ENCODE measurements at places on chromosomes 12 and 14.

DNA sequence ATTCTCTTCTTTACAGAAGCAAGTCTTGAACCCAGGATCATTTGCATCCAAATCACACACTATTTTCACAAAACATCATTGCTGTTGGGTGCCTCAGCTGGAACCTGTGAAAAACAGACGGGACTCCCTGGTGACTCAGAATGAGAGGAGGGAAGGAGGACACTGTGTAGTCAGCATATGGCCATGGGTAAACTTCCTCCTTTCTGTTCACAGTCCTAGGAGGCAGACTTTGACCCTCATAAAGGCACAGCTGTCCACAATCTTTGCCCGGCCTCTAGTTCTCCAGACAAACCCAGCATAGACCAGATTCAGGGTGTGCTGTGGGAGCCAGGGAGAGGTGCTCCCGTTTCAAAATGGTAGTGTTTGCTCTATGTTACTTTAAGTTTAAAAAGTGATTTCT lies 62.0 kb downstream of the DYRK2 start:
- DNase-seq, result no peak

- no peak for DNase-seq
These were observed 19.1 kb downstream of the SETD3 start for GRCh38 chr14:99461411-99462085.

GRCh38 chr14:33997611-33998010 lies 46.7 kb upstream of the EGLN3 start:
- no peak for DNase-seq

- no peak for DNase-seq
These were observed 178.7 kb upstream of the SOX5 start for GRCh38 chr12:24127919-24128721.

DNA sequence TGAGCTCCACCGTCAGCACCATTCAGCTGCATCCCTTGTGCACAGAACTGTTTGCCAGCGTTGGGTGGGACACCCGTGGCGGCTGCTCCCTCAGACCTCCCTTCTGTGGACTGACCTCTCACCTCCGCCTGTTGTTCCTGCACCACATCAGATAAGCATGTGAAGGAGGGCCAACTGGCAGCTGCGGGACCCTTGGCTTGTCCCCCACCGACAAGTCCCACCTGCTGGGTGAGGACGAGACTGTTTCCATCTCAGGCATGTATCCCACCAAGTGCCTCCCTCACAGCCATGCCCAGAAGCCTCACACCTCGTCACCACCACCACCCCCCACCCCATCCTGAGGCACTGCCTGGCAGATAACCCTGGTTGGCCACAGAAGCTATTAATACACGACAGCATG lies 18.6 kb upstream of the TEAD4 start:
- DNase-seq, result no peak

DNA sequence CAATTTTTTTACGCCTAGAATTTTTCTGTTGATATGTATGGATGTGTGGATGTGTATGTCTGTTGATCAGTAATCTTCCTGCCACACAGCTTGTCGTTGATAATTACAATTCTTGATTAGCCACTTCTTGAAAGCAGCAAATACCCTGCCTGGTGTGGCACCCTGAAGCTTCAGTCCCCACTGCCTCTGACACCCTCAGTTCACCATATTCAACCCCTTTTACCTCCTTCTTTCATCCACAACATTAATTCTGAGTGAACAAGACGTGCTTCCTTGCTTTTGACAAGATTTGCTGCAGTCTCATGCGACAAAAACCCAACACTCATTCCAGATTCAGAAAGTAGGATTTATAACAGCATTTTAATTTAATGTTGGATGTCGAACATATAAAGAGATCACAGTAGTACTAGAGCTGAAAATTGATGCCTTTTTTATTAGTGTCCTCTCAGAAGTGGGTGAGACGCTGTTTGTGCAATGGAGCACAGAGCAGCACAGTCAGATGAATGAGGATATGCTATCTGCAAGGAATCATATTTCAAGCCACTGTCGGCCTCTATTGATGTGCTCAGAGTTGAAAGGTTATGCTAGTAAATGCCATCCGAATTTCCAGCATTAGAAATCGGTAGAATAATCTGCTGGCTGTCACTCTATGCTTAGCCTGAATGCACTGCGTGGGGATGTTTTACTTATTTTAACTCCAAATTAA lies 383.7 kb downstream of the EGLN3 start:
- DNase-seq, result no peak

DNA sequence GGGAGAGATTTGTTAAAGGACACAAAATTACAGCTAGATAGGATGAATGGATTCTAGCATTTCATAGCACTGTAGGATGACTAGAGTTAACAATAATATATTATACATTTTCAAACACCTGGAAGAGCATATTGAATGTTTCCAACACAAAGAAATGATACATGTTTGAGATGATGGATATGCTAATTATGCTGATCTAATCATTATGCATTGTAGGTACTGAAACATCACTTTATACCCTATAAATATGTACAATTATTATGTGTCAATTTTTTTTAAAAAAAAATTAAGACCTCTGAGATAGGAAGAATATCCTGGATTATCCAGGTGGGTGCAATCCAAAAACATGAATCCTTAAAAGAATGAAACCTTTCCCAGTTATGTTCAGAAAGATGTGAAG lies 100.3 kb upstream of the CPNE8 start:
- no peak for DNase-seq

- no peak for DNase-seq
These were observed 195.8 kb downstream of the SLC25A21 start for GRCh38 chr14:36976571-36977023.

GRCh38 chr12:123031171-123031845 lies 50.8 kb downstream of the ARL6IP4 start:
- no peak for DNase-seq

DNA sequence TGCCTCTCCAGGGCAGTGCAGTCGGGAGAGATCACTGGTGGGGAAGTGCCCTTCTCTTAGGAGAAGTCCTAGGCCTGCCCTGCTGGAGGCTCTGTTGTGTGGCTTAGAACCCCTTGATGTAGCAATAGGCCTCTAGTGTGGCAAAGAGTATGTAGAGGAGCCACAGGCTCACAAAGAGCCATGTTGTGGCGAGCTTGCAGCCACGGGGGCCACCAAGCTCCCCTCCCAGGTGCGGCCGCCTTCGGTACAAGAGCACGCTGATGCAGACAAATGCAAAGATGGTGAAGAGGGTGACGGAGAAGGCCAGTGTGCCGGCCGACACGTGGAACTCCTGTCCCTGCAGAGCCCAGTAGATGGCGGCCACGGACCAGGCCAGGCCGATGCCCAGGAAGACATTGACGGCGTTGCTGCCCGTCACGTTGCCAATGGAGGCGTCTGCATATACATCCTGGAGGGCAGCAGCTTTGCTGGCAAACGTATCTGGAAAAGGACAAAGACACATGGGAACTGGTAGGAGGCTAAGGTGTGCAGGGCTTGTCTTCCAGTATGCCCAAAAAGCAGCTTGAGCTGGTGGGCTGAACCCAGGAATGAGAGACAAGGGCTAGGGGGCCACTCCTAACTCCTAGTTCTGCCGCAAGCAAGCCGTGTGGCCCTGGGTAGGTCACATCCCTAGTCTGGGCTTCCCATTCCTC lies 142.8 kb downstream of the SLC8A3 start:
- no peak for DNase-seq

DNA sequence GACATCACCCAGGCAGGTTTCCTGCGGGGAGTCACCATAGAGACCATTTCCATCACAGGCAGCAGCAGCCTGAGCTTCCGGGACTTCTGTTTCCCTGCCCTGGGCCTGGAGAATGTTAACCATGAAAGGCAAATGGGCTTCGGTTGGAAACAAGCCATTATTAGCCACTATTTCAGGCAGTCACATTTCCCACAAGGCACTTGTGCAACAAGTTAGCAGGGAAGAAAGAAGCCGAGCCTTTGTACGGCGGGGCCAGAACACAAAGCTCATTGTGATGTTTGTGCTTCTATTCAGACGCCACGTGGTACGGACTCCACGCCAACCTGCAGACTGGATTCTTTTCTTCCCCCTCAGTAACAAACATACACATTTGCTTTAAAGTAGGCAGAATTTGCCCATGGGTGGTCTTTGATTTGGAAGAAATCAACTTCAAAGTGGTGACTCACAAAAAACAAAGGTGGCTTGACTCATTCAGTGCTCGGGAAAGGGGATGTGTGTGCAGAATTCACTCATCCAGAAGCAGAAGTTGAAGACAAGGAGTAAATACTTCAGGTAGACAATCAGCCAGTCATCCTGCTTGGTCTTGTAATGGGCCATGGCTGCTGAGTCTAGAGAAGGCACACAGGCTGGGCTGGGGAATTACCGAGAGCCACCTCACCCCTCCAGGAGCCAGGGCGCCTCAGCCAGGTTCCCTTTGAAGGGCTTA lies 154.2 kb upstream of the PRMT8 start:
- DNase-seq, result no peak

DNA sequence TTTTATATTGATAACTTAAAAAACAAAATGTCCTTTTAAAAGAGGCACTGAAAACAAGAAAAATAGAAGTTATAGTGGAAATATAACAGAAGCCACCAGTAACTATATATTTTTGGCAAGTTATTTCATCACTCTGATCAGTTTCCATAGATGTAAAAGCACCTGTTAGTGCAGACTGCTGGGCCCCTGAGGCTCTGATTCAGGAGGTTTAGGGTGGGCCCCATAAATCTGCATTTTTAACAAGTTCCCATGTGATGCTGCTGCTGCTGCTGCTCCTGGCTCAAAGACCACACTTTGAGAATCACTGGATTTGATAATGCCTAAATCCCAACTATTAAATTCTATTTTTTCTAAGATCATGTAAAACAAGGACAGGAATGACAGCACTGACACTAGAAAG lies 251.1 kb downstream of the MED13L start:
- no peak for DNase-seq

GRCh38 chr12:121441555-121441954 lies 41.6 kb downstream of the RNF34 start:
- DNase-seq, result no peak

DNA sequence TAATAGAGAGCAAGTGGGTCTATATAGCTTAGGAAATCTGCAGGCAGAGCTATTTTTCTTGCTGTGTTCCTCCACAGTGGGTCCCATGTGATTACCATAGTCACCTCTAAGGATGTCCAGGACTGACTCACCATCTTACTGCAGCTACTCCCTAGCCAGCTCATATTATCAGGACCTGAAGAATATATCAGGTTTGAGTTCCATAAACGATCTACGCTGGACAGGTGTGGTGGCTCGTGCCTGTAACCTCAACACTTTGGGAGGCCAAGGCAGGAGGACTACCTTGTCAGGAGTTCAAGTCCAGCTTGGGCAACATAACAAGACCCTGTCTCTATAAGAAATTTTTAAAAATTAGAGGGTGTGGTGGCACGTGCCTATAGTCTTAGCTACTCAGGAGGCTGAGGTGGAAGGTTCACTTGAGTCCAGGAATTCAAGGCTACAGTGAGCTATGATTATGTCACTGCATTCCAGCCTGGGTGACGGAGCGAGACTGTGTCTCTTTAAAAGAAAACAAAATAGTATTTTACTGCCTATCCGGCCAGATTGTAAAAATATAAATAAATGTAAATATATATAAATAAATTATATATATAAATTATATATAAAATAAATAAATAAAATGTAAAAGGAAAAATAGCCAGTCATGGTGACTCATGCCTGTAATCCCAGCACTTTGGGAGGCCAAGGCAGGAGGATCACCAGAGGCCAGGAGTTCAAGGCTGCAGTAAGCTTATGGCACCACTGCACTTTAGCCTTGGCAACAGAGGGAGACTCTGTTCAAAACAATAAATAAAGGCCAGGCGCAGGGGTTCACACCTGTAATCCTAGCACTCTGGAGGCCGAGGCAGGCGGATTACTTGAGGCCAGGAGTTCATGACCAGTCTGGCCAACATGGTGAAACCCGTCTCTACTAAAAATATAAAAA lies 6.9 kb upstream of the SPRYD4 start:
- DNase-seq, result no peak

DNA sequence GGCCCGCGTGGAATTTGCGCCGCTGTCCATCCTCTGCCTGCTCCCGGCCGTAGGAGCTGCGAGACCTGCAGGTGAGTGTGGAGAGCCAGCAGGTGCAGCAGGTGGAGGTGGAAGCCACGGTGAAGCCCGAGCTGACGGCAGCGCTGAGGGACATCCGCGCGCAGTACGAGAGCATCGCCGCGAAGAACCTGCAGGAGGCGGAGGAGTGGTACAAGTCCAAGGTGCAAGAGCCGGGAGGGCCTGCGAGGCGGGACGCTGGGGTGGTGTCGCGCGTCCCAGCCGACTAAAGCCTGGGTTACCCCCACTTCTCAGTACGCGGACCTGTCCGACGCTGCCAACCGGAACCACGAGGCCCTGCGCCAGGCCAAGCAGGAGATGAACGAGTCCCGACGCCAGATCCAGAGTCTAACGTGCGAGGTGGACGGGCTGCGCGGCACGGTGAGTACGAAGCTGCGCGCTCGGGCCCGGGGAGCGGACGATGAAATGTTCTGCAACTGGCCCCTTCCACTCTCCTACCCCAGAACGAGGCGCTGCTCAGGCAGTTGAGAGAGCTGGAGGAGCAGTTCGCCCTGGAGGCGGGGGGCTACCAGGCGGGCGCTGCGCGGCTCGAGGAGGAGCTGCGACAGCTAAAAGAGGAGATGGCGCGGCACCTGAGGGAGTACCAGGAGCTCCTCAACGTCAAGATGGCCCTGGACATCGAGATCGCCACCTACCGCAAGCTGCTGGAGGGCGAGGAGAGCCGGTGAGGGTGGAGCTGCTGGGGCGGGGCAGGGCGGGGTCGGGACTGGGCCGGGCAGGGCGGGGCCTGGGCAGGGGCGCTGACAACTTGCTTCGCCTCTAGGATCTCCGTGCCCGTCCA lies 2.1 kb downstream of the PRPH start:
- no peak for DNase-seq

DNA sequence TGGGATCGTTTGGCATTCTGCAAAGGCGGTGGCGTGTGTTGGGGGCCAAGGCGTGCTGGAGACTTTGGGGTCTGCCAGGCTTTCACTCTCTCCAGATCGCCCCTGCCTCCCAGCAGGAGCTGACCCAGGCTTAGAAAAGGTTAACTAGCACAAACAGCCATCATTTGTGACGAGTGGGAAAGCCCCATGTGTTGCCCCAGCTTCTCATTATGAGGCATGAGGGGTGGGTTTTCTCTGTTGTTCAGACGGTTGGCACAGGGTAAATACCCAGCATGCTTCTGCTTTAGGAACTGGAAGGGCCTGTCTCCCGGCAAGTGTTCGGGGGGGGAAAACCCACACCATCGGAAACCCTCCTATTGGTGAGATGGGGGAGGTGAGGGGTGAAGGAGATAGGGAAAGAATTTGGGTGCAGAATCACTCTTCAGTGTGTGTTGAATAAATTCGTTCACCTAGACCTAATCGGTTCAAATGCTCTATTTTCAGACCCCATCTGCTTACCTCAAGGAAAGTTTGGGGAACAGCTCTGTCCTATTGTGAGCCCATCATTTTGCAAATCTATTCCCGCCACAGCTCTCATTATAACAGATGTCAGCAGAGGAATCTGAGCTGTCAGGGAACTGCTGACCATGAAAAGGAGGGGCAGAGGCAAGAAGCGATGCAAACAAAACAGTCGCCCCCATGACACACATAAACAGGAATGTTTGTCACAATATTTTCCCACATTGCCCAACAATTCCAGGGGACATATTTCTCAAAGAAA lies 34.7 kb upstream of the C12orf42 start:
- DNase-seq, result no peak

DNA sequence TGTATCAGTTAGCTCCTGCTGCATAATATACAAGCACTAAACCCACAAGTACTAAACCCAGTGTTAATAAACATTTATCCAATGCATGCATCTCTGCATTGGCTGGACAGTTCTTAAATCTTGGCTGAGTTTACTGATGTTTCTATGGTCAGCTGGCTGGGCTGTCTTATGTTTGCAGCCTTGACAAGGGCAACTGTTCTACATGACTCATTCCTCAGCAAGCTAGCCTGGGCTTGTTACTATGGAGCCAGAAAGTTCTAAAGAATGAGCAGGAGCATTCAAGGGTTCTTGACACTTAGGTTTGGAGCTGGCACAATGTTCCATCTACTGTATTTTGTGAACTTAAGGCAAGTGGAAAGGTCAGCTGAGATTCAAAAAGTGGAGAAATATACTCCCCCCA lies 199.1 kb downstream of the GLT1D1 start:
- DNase-seq, result no peak
